SJSA1 (cell line): ENCODE measurements at places on chromosomes 3 and 15.
A peak's percentile ranks its signal among the peaks of the same experiment; 100 is the strongest.

- no peak for DNase-seq
These were observed 64.2 kb downstream of the MOBP start for GRCh38 chr3:39531665-39532064.

DNA sequence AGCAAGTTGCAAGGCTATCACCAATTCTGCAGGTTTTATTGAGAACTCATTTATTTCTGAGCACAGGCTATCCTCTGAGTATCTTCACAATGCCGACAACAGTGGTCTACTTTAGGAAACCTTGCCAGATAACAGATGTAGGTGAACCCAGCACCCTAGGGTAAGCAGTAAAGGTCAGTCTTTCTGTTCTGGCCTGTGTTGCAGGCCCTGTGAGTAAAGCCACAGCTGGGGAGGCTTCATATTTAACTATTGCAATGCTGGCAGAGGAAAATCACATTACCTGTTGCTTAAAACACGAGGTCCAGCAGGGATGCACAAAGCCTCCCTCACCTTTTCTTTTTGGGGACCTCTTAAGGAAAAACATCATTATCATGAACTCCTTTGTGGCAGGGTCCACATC is 55.5 kb downstream of the WHAMM start:
- no peak for DNase-seq

- no peak for DNase-seq
These were observed 540 bp upstream of the PPP1R2 start for GRCh38 chr3:195543500-195544229.

- DNase-seq, result peak; percentile 53
These were observed 23.5 kb upstream of the CLN6 start for GRCh38 chr15:68252925-68253534.

- DNase-seq, result no peak
These were observed 527.7 kb upstream of the TGFBR2 start for GRCh38 chr3:30078736-30079135.

GRCh38 chr3:8538913-8539312 is 37.3 kb downstream of the LMCD1 start:
- no peak for DNase-seq

GRCh38 chr3:101811875-101812274 is 32.9 kb downstream of the NXPE3 start:
- DNase-seq, result no peak

GRCh38 chr3:121552379-121552778 is 6.6 kb upstream of the POLQ start:
- DNase-seq, result no peak

GRCh38 chr15:100914876-100915275 is 4.3 kb upstream of the LRRK1 start:
- DNase-seq, result no peak

GRCh38 chr15:29008846-29009245 is 123.1 kb downstream of the APBA2 start:
- DNase-seq, result no peak

DNA sequence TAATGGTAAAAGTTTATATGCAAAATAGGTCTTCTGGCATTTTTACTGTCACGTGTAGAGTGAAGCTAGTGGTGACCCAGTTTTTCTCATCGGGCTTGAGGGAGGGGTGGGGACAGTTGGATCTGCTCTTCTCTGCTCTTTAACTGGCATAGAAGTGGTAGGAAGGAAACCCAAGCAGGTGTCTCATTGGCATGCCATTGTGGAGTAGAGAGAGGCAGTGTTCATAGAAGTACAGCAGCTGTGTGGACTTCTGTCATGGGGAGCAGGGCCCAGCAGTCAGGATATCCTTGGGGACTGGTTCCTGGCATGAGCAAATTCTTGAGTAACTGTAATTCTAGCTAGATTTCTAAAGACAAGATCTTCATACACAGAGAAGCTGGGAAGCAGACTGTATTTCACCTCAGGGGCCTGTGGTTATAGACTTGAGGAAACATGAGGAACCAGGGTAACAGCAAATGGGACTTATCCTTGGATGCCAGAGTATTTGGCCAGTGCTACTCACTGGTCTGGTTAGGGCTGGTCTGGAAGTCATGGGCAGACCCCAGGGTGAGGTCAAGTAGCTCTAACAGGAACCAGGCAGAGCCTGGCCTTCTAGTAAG is 42.9 kb downstream of the CDIN1 start:
- no peak for DNase-seq

DNA sequence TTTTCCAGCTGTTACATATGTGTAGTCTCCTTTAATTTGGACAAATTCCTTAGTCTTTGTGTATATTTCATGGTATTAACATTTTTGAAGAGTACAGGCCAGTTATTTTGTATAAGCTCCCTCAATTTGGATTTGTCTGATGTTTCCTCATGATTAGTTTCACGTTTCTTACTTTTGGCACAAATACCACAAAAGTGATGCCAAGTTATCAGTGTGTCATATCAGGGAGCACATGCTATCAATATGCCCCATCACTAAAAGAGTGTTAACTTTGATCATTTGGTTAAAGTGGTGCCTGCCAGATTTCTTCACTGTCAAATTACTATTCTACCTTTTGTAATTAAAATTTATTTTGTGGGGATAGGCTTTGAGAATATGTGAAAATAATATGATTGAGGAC is 14.6 kb downstream of the PCNP start:
- no peak for DNase-seq

GRCh38 chr3:169865176-169865767 is 4.5 kb downstream of the LRRC31 start:
- no peak for DNase-seq
